ENCODE measurements at places on chromosomes 5 and 9.

- no peak for DNase-seq
Measured at GRCh38 chr5:53257806-53258373, 148.3 kb upstream of the MOCS2 start.

- no peak for DNase-seq
Measured at GRCh38 chr5:93805616-93806379, 64.4 kb upstream of the POU5F2 start.

- DNase-seq: no peak
Measured at GRCh38 chr9:99438596-99438995, 216.5 kb downstream of the SEC61B start.

DNA sequence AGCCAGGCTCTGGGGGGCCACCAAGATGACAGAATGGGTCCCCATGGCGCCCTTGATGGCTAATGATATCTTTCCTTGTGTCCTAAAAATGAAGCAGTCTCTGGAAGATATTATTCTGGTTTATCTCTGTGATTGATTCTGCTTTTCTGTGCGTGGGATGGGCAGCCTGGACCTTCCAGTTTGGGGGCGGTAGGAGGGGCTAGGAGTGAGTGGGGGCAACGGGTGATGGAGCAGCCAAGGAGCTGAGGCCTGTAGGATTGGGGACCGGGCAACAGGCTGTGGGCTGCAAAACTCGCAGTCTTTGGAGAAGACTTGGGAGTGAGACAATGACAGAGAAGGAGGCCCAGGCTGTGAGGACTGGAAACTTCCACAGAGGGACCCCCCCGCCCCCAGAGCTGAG lies 8.8 kb downstream of the PRRX2 start:
- no peak for DNase-seq

DNA sequence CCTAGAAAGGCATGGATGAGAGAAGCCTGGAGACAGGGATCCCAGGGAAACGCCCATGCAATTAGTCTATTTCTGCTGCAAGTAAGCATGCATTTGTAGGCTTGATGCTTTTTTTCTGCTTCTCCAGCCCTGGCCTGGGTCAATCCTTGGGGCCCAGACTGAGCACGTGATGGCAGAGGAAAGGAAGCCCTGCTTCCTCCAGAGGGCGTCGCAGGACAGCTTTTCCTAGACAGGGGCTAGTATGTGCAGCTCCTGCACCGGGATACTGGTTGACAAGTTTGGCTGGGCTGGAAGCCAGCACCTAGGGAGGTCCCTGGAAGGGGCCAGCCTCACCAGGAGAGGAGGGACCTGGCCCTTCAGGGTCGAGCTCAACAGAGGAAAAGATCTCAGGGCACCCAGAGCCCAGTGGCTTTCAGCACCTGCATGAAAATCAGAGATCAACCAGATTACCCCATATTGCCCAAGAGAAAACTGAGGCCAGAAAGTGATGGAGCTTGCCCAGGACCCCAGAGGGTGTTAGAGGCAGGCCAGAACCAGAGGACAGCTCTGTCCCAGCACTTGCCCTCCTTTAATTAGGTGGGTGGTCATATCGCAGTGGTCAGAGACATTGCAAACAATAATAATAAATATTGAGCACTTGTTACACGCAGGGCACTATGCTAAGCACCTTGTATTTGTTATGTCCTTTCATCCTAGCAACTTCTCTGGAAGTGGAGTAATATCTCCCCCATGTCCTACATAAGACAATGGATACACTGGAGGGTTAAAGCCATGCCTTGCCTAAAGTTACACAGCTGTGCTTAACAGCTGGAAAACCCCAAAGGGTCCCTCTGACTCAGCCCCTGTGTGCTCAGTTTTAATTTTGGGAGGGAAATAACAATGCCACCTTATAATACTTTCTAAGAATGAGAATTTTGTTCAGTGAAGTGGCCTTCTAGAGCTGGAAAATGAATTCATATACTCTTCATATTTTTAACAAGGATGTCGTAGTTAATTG lies 67.1 kb downstream of the KLF4 start:
- peak; percentile 83 for DNase-seq

GRCh38 chr5:153543288-153543687 lies 52.8 kb downstream of the GRIA1 start:
- DNase-seq: no peak

DNA sequence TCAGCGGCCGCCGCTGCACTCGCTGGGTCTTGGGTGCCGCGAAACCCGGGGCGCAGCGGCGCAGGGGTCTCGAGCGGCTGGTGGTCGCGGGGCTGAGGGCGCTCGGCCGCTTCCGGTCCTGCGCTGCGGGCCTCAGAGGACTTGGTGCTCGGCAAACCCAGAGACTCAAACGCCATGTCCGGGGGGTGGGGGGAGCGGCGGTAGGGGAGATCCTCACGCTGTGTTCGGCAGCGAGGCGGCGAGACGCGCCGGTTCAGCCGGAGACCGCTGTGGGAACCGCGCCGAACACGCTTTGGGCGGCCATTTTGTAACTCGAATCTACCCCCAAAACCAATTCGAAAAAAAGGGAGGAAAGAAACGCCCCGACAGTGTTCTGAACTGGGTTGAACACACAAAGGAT lies 317.5 kb upstream of the CDH18 start:
- DNase-seq: no peak

- DNase-seq: no peak
Measured at GRCh38 chr9:112955550-112955949, 56.4 kb downstream of the ZNF883 start.

DNA sequence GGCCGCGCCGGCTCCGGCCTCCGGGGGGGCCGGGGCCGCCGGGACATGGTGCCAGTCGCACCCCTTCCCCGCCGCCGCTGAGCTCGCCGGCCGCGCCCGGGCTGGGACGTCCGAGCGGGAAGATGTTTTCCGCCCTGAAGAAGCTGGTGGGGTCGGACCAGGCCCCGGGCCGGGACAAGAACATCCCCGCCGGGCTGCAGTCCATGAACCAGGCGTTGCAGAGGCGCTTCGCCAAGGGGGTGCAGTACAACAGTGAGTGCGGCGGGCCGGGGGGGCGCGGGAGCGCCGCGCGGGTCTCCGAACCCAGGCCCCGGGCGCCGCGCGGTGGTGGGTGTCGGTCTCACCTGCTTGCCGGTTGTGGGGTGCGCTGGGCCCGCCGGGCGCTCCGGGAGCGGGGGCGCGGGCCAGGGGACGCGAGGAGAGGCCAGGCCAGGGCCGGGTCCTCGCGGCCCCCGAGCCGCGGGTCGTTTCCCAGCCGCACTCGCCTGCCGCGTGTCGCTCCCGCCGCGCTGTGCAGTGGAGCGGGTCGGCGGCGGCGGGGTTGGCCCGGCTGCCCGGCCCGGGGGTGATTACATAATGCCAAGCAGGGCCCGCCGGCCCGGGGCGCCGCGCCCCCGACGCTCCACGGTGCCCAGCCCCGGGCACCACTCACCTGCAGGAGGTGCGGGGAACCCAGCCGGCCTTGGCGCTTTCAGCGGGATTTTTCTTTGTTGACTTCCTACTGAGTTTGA lies 492 bp downstream of the RABL6 start:
- no peak for DNase-seq

- no peak for DNase-seq
Measured at GRCh38 chr9:113479174-113479621, 15.7 kb downstream of the RGS3 start.

GRCh38 chr9:89342213-89342612 lies 23.9 kb downstream of the SECISBP2 start:
- no peak for DNase-seq

DNA sequence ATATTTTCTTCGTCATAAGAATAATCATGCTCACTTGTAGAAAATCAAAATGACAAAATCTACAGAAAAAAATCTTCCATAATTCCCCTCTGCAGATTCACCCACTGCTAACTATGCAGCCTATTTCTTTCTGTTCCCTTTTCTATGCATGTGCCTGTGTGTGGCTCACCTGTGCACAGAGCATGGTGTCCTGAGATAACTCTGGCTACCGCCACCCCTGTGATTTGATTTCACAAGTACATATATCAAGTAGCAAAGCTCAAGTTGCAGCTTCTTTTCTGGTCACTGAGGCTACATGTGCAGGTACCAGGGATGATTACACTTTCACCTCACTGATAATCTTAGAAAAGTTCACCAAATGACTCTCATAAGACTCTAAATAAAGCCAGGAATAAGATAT lies 18.4 kb upstream of the ISCA1 start:
- DNase-seq: no peak

GRCh38 chr9:88880199-88880598 lies 111.1 kb upstream of the S1PR3 start:
- DNase-seq: no peak

DNA sequence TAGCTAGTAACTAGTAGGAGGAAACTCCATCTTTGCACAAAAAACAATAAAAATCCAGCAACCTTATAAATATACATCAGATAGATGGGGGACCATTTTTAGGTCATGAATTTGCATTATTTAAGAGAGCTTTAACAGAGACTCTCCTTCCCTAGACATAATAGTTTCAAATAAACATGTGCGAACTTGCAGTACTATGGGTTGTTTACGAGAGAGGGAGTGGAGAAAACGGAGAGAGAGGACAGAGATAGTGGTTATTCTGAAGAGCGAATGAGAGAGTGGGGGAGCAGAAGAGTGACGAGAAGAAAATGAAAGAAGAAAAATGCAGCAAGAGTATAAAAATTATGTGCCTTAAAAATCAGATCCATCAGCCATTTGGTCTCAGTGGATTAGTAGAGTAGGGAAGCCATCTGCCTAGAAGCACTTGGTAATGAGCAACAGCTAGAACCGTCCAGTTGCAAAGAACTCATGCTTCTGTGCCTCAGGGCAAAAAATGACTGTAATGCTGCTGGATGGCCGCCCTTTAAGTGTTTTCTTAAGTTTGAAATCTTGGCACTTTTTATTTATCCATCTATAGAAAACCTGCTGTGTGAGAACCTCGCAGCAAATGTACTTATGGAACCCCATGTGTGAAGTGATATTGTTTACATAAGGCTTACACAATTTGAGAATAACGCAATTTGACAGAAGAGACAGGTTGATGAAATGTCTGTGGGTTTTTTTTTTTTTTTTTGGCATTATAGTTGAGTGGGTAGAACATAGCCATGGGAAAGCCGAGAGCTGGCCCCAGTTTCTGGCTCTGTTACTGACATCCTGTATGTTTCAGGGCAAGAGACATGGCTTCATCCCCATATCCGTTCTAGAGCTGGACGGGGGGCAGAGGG lies 95.6 kb upstream of the ZNF608 start:
- no peak for DNase-seq

- DNase-seq: no peak
Measured at GRCh38 chr5:150235500-150235854, 45.6 kb downstream of the SLC6A7 start.

- no peak for DNase-seq
Measured at GRCh38 chr5:151053796-151054462, 26.9 kb downstream of the TNIP1 start.

DNA sequence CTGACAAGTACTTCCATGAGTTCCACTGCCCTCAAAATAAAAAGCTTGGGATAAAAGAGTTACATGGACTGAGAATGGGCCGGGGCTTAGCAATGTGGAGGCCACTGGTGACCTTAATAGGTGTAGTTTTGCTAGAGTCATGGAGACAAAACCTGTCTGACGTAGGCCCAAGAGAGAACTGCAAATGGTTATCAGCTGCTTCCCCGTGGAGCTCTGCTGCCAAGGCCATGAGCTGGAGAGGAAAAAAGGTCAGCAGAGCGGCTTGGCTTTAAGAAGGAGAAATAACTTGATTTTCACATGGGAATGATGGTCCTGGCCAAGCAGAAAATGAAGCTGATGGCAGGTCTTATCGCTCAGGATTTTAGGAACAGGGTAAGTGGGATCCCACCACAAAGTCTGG lies 3.7 kb upstream of the SURF6 start:
- DNase-seq: peak; percentile 5

- DNase-seq: no peak
Measured at GRCh38 chr5:83485842-83486241, 14.3 kb downstream of the VCAN start.

DNA sequence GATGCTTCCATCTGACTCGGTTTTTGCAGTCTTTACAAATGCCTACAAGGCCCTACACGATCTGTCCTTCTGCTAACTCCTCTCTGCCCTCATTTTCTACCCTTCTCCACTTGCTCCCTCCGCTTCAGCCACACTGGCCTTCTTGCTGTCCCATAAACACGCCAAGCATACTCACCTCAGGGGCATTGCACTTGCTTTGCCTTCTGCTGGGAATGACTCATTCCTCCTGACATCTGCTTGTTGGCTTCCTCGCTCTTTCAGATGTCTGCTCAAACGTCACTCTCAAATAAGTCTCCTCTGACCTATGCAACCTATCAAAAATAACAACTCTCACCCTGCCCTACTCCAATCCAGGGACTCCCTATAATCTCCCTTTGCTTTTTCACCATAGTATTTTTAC lies 28.2 kb downstream of the CDC25C start:
- no peak for DNase-seq

DNA sequence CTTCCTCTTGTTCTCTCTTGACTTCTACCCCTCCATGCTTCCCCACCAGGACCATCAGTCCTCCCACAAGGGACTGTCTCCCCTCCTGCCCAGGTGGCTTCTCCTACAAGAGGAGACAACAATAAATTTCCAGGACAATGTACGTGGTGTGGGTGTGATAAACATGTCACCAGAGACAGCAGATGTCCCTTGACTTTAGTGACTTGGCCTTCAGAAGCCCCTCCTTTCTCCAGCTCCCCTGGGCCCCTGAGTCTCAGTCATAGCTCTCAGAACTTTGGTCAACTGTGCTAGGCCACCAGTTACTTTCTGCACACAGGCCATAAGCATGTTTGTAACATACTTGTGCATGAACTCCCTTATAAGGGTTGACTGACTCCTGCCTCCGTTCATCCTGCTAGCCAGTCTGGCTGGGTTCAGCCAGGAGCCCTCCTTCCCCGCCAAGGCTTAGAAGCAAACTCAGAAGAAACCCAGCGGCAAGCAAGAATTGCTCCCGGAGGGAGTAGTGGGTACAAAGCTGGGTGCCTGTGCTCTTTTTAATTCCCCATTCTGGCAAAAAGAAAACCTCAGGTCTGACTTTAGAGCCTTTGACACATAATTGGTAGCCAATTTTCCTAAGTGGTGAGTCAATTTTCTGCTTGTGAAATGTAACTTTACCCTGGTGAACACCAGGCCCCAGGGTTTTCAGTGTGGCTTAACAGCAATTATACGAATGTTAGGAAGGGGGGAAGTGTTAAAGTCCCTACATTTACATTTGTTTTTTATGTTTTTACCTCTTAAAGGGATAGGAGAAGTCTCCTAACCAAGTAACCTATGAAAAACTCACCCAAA lies 49.2 kb downstream of the EBF1 start:
- DNase-seq: no peak

DNA sequence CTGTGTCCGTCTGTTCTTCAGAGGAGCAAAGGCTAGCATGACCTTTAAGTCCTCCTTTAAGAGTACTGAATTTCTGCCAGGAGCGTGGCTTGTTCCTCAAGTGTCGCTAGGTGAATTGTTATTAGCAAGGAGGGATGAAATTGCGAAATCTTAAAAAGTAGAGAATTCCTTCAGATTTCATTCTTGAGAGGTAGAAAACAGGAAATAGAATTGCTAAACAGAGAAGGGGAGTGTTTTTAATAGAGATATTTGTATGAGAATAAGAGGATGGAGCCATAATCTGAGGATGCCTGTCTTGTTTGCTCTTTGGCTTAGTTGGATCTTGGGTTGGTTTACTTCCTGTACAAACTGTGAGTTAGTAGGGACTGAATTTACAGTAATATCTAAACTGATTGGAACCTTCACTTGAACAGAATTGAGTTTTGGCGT lies 39.2 kb downstream of the EXOSC2 start:
- DNase-seq: no peak

Measured in mucosa of descending colon (tissue), 3 donors.